SJSA1 (cell line): ENCODE measurements at places on chromosomes 6 and 20.
A peak's percentile ranks its signal among the peaks of the same experiment; 100 is the strongest.

DNA sequence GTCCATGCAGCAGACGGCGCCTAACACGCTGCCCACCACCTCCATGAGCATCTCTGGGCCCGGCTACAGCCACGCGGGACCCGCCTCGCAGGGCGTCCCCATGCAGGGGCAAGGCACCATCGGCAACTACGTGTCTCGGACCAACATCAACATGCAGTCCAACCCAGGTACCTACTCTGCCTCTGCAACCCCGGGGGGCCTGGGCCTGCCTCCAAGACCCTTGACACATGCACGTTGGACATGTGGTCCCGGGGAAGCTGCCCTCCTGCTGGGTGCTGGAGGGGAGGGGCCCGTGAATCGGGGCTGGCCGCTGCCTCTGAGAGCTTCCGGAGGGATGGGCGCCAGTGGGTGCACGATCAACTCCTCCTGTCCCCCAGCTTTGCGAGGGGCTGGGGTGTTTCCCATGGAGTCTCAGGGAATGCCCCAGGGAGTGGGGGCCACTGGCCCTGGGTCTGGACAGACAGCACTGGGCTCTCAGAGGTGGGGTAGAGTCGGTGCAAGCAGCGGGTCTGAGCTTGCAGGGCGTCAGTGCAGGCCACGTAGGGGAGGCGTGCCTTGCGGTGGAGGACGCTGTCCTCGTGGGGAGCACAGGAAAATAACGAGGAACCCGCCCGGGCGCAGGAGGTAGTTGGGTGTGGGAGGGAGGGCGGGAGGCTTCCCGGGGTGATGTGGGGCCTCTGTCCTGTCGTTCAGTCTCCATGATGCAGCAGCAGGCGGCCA, 19.4 kb downstream of the SS18L1 start:
- no peak for DNase-seq

GRCh38 chr6:156262014-156262413, 515.2 kb upstream of the ARID1B start:
- DNase-seq = no peak

DNA sequence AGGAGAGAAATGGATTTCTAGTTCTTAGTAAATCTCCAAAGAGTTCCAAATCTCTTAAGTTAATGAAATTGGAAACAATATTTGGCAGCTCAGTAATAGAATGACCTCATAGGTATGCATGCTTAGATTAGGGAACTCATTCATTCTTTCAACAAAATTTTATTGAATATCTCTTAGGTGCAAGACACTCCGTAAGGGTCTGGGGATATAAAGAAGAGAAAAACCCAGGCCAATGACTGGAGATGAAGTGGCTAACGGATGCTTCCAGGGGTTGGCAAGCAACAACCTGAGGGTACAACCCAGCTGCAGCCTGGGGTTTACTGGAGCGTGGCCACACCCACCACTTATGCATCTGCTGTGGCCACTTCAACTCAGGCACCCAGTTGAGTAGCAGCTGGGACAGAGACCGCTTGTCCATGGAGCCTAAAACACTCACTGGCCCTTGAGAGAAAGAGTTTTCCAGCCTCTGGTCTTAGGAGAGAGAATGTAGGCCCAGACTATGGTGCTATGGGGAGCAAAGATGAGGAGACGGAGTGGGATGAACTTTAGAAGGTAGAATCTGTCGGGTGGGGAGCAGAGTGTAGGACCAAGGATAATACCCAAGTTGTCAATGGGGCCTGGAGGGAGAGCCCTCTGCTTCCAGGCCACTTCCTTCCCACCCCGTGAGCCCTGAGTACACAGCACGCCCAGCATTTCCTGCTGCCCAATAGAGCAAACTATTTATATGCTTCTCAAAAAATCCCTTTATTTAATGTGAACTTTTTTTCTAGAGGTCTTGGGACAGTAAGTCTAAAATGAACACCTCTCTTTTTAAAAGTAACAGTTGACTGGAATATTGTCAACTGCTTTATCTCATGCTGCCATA, 46.8 kb upstream of the PXDC1 start:
- DNase-seq = no peak

GRCh38 chr6:123415844-123416468, 220.8 kb downstream of the TRDN start:
- peak; percentile 37 for DNase-seq

- DNase-seq = no peak
Observed at GRCh38 chr20:36469973-36470372, 71.3 kb upstream of the MYL9 start.

DNA sequence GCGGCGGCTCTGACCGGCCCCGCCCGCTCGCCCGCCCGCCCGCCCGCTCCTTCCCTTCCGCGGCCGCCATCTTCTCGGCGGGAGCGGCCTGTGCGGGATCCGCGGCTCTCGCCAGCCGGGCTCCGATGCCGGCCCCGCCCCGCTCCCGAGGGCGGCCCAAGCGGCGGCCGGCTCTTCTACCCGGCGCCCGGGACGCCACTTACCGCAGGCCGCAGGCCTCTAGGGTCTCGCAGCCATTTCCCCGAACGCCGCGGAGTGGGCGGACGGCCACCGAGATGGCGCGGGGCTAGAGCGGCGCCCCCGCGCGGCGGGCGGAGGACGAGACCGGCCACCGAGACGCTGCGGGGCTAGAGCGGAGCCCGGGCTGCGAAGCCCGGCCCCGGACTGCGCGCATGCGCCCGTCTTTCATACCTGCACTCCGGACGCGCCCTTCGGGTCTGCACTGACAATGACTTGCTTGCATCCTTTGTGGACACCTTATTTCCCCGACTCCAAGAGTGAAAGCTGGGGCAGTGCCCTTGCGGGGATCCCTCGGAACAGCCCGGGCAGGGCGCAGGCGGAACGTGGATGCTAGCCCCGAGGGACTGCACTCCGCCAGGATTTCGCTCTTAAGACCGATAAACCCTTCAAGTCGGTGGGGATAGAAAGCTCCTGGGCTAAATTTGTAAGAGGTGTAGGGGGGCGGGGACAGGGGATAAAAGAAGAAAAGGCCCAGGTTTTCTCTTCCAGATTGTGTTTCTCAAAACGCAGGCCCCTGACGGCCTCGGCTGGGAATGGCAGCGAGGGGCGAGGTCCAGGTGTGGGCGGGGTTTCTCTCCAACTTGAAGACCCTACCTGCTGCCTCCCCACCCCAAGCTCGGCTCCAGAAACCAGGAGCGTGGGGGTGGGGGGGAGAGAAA, at the start of gene DIDO1:
Gene DIDO1, minus strand, starts transcription at position 277 of the 899 bp plus-strand sequence.
- peak; percentile 88 for DNase-seq
